ENCODE measurements at places on chromosomes 4 and X.
A peak's percentile ranks its signal among the peaks of the same experiment; 100 is the strongest.

DNA sequence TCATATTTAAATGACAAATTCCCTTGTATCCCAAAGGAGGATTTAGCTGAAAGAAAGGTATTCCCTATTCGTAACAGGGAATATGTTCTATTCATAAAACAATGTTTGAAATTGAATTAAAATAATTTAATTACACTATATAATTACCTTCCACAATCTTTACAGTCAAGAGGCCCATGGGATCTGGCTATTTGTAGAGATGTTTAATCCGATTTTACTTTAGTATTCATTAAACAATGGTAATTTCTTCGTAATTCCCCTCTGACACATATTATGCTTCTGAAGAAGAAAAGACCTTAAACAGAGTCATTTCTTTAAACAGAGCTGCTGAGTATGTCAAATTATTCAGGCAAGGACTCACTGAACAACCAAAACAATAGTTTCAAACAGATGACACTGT lies 98.8 kb downstream of the MAGEC1 start:
- DNase-seq: no peak

- no peak for DNase-seq
These were observed 13.5 kb downstream of the LETM1 start for GRCh38 chr4:1842339-1842895.

DNA sequence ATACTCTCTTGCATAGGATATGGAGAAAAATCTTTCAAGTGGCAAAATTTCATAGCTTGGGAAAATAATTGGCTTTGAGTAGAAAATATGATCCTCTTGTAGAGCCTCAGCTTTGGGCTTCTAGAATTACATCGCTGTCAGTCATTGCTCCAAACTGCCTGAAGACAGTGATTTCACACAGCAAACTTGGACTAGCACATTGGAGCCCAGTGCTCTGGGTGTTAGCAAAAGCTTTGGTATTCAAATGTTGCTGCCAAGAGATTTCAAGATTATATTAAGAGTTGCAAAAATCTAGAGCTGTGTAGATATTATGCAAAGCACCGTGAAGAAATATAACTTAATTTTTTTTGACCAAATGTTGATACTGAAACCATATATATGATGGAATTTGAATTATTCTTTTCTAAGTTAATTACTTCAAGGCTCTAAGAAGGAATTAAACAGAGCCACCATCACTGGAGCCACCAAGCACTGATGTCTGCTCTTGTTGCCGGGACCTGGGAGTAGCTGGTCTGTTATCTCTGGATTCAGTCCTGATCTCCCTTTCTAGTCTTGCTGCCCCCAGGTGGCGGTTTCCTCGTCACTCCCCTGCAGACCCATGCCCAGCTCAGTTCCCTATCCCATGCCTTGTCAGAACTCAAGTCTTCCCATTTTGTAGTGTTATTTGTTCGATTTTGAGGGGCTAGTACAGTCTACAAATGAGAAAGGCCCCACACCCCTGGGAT lies 260.7 kb upstream of the SFRP2 start:
- peak; percentile 53 for DNase-seq

GRCh38 chr4:105061731-105062130 lies 84.9 kb upstream of the TET2 start:
- no peak for DNase-seq

All from fibroblast of pulmonary artery (primary cell).